ENCODE measurements at places on chromosomes 6 and 20.

- DNase-seq: no peak
These were observed 586 bp upstream of the NQO2 start for GRCh38 chr6:2998998-2999617.

DNA sequence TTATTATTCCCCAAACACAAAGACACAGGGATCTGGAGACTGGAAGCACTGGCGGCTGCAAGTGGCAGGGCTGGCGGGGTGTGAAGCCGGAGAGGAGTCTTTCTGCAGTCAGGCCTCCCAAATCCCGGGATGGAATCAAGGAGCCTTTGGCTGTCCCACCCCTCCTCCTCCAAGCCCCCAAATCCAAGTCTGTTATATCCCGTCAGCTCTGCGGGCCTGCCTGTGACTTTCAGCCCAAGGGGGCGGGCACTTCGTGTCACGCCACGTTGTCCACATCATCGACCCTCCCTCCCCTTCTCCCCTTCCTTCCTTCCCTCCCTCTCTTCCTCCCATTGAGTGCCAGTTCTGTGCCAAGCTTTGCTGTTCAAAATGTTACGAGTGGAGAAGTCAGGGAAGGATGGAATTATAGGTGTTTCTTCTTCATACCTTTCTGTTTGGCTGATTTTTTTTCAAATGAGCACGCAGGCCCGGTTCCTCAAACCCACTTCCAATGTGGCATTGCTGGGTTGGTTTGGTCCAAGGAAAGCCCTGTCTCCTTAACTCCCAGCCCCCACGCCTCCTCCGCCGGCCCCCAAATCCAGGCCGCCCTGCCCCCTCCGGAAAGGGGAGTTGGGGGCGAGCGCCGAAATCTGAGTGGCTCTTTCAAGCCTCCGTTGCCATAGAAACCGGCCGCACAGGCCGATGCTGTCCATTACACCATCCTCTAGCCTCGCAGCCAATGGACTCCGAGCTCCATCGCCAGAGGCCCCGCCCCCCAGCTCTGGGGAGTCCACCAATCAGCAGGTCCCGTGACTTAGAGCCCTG, 12.7 kb downstream of the ZCCHC3 start:
- DNase-seq: peak; percentile 52

GRCh38 chr6:109342506-109342905, 39.8 kb downstream of the CD164 start:
- DNase-seq: no peak

DNA sequence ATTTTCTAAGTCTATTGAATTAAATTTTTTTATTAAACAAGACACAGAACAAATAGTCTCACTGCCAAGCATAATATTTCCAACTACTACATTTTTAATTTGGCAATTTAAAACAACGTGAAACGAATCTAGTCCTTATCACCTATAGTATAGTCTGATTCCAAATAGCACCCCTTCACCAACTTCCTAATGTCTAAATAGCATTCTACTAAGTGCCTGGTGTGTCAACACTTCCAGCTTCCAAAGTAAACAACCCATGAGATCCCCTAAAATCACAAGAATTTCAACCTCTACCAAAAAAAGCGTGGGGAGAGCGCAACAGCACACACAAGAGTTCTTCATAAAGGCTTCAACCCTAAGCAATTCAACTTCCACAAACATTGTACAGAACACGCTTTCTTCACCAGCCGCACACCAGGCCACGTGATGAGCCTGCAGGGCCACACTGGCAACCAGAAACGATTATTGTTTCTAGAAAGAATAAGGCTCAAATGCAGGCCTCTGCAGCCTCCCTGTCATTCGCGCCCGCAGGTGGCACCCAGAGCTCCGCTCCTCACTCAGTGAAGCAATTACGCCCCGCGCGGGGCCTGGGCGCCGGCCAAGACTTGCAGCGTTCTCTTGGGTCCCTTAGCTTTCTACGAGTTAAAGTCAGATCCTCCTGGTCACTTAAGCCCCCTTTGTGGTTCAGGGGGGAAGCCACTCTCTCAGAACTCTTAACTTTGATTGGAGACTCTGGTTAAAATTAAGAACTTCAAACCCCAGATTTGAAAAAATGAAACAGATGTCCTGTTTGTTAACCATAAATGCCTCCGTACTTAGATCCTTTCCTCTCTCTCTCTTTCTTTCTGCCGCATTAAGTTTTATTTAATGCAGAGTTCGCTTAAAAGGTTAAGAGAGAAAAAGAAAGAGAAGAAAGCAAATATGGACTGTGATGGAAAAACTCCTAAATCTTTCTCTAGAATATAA, 18.3 kb downstream of the SIM1 start:
- no peak for DNase-seq

DNA sequence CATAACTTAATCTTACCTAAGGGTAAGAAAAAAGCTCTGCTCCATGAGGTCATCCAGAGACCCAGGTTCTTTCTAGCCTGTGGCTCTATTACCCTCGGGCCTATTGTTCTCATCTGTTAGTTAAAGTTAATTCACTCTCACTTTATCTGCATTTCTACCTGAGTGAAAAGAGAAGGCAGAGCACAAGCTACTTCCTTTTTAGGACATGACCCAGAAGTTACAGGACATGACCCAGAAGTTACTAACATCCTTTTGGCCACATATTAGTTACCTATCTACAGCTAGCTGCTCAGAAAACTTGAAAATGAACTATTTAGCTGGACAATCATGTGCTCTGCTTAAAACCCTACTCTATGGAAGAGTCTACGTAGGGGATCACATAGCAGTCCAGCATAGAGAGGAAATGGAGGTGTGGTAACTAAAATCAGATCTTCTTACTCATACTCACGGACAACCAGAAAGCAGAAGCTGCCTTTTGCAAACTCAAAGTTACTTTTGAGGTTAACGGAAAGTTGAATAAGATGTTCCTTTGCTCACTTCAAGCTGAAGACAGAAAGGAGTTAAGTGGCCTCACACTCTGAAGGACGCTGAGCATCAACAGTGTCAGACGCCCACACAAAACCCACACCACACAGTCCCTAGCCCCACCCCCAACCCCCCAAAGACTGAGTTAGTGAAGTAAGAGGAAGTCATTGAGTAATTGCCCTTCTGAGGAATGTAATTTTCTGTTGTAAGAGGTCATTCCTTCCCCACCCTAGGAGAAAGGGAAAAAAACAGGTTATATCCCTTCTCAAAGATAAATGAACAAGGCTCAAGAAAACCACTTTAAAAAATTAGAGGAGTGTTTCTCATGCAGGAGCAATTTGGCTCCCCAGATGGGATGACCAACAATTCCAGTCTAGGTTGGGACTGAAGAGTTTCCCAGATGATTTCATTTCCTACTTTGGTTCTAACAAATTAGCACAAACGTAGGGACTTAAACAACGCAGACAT, 45.9 kb upstream of the TAB2 start:
- peak; percentile 72 for DNase-seq

- DNase-seq: no peak
These were observed 100.1 kb upstream of the INSM1 start for GRCh38 chr20:20267685-20268370.

GRCh38 chr20:8196096-8196495, 64.0 kb downstream of the PLCB1 start:
- no peak for DNase-seq

DNA sequence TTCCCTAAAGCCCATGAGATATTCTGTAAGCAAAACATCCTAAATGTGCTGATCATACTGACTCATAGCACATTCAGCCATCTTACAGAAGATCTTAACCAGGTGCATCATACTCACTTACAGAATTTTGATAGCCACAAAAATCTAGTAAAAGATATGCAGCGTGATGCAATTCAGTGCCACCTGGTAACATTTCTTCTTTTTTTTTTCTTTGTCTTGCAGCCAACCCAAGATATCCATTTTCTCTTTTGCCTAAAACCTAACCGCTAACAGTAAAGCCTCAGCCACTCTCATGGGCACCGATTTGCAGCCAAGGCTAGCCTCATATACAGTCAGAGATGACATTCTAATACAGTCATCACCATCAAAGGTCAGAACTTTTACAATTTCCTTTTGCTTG, 293.3 kb downstream of the HACE1 start:
- no peak for DNase-seq

- DNase-seq: no peak
These were observed 703.1 kb downstream of the RFPL4B start for GRCh38 chr6:113050010-113050858.

DNA sequence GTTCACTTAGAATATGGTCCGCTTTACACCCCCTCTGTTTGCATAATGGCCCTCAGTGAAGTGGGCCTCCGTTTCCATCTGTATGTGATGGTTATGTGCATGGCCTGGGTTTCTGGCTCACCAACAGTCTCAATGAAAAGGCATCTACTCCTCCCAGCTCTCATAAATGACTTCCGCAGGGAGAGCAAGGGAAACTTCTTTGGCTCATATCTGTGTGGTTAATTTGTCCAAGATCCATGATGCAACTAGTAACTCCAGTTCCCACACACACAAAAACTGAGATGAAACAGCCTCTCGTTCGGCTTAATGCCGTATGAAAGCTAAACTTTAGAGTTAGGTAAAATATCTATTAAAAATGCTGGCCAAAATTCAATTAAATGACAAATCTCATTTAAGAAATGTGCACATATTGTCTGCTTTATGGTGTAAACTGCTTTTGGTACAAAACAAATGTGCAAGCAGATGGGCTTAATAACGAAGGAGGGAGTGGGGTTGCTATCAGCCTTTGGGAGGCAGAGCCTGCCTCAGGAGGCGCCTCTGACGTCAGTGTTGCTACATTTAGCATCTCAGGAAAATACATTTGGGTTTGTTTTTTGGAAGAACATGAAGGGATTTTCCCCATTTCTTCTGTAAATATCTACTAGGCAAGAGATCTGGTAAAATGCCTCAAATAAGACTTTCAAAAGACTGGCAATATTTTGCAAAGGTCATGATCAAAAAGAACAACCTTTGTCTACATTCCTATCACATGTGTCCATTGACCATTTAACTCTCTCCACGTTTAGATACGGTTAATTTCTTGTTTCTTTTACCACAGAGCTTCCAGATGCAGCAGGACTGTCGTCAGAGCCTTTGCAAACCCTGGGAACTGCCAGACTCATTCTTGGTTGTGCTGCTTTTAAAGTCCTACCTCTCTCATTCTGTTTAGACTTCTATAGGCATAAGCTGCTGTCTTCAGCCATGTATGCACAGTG, 96.8 kb downstream of the ARMC2 start:
- no peak for DNase-seq

DNA sequence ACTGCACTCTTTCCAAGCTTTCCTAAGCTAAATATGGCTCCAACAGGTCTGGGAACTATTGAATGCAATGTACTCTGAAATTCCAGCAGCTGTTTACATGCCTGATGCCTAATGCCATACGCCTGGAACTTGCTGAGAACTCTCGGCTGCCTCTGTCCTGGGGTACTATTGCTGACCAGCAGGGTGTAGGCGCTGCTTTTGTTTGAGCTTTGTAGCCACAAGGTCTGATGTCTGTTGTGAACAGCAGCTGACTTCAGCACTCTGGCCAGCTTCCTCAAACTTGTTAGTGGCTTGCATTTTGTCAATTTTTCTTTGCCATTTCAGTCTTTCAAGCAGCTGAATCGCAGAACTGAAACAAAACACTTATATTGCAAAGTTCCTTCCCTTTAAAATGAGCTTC, 26.7 kb downstream of the SAYSD1 start:
- DNase-seq: no peak

GRCh38 chr6:110053395-110054240, 75.5 kb downstream of the GPR6 start:
- DNase-seq: no peak

DNA sequence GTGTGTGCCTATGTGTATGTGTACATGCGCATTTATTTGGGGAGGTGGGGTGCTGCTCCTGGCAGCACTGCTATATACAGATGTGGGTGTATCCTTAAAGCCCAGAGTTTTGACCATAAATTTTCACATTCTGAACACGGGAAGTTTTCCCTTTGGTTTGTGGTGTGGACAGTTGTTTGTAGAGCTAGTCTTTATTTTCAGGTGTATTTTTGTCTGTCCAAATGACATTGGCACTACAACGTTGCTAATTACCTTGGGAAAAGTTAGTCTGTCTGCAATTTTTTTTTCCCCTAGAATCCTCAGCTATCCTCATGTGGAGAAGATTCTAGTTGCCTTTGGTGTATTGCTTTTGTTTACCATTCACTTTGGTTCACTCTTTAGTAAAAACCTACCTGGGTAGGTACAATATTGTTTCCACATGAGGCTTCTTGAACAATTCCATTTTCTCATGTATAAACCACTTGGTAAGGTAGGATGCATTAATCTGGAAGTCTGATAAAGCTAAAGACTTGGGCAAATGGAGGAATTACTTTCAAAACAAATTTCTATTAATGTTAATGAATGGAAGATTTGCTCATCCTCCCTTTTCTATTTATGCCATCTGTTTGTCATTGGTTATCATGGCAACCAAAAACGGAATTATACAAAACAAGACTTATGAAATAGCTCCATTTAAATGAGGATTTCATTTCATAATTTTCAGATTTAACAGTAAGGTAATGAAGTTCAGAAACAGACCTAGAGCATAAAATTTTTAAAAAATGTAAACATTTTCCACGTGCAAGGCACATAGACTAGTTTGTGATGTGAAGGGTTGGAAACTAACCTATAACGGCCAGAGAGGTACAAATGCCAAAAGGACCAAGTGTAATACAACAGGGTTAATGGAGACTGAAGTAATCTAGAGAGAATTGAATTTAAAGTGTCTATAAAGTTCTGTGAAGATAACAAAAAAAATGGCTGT, 3.9 kb downstream of the CCN2 start:
- no peak for DNase-seq

DNA sequence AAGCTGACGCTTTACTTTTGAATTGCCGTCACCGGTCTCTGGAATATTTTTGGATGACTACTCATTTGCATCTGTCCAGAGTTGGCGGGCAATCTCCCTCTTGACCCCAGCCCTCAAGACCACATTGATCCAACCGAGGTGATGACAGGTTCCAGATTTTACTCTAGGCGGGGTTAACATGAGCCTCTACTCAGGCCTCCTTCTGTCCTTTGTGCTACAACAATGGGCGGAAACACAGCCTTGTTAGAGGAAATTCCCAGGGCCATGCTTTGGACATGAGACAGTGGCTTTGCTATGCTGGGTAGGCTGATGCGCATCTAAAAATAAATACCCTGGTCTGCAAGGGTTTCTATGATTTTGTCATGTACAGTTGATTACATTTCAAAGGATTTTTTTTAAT, 27.0 kb upstream of the ADGRF5 start:
- DNase-seq: no peak

GRCh38 chr6:81933089-81933488, 180.6 kb upstream of the TENT5A start:
- DNase-seq: no peak

Data from stimulated activated CD4-positive, alpha-beta T cell treated with anti-CD3 and anti-CD28 coated beads, TNF-alpha, amount 100 ng/mL, for 4 hours (primary cell).